T-helper 1 cell treated with Interleukin-12 subunit alpha and Interleukin-12 subunit beta and Interleukin-4 antibody, amounts not matched to agents 30 ng/mL and 1 ng/mL, for 36 hours (primary cell): ENCODE measurements at places on chromosomes 6 and 20. TPM values are rescaled to one million over a fixed set of nuclear protein-coding genes. Genes with fewer than 3 reads are reported as not detected.

The GSTA2 gene
- not detected in 2 replicates for total RNA-seq

The TRIM15 gene
- 0.76 and 0.78 TPM in 2 replicates for total RNA-seq

The SAMD3 gene
- 57.6 and 58.9 TPM in 2 replicates for total RNA-seq

The TUBB2B gene
- 0.12 TPM in 1 of 2 replicates, not detected in the other for total RNA-seq

The BTNL2 gene
- not detected in 2 replicates for total RNA-seq

The MYL9 gene
- 0.46 and 0.69 TPM in 2 replicates for total RNA-seq
